ENCODE measurements at places on chromosomes 2 and 18.

DNA sequence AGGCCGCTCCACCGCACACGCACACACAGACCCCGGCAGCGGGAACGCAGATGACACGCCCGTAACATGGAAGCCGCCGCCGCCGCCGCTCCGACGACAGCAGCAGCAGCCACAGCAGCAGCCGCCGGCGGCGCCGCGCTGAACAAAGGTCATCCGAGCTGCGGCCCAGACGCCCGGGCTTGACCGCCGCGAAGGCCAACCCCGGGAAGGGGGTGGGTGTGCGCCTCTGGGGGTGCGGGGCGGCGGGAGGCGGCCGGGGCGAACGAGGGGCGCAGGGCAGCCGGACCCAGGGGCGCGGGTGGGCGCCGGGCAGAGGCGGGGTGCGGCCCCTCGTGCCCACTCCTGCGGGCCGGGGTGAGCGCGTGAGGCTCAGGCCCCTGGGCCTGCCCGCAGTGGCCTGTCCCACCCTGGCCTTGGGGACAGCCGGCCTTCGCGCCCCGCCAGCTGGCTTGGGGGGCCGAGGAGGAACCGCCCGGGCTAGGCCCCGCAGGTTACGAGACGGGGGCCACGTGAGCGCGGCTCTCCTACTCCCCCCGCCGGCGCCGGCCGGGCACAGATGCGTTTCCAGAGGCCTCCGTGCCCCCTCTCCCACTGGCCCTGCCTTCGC is 1.0 kb upstream of the ZNF532 start:
- no peak for DNase-seq

GRCh38 chr18:30682672-30683071 is 359.9 kb downstream of the DSC3 start:
- no peak for DNase-seq

- peak; percentile 54 for DNase-seq
Observed at GRCh38 chr2:70767079-70767698, 811 bp downstream of the ADD2 start.

DNA sequence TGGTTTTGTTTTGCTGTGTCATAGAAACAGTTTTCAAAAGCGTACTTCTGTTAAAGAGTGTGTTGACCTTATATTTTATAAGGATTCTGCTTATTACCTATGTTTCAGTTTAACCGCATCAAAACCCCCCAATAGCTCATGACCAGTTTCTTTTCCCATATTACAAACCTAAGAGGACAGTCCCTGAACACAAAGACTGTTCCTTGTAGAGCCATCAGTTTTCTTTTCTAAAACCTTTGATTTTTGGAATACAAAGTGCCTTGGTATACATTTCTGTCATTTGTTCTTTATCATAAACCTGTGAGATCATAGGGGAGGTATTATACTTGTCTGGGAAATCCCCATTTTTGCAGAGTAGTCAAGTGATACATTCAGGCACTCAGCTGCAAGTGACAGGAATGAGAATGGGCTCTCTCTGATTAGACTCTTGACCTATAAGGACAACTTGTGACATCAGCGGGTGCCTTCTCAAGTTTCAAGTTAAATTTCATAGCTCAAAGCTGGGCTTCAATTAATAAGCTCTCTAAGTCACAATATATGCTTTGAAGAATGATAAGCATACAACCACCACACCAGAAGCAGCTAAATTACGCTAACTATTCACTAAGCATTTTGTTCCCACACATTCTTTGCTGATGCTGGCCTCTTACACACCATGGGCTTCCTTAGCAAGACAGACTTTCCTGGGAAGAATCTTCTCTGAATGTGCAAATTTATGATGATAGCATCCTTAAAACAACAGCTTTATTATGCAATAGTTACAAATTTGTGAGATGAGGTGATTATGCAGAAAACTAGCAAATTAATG is 97.5 kb upstream of the CD302 start:
- DNase-seq, result no peak

DNA sequence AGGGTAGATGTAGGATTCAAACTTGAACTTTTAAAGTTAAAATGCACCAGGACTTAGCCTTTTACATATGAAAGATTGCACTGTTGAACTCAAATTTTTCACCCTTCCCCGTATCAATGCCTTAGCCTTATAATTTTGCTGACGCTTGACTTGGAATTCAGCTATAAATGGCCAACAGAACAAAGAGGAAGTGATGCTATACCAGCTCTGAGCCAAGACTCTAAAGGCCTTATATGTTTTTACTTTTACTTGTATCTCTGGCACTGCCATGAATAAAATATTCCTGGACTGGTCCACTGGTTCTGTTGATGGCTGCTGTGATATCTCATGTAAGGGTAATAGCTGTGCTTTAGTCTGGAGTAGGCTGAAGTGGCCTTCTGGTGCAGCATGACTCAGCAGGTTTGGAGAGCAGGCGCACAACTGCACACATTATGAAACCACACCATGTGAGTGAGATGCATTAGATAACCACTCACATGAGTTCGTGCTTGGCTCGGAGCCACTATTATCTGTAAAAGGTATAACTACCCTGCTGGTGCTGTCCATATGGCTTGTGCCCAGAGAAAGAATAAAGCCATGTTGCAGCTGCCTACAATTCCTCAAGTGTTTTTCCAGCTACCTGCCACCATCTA is 8.4 kb upstream of the IER3IP1 start:
- DNase-seq, result no peak

- no peak for DNase-seq
Observed at GRCh38 chr2:74017223-74017622, 32.5 kb downstream of the TET3 start.

- DNase-seq, result no peak
Observed at GRCh38 chr2:239551206-239551605, 150.4 kb upstream of the HDAC4 start.

DNA sequence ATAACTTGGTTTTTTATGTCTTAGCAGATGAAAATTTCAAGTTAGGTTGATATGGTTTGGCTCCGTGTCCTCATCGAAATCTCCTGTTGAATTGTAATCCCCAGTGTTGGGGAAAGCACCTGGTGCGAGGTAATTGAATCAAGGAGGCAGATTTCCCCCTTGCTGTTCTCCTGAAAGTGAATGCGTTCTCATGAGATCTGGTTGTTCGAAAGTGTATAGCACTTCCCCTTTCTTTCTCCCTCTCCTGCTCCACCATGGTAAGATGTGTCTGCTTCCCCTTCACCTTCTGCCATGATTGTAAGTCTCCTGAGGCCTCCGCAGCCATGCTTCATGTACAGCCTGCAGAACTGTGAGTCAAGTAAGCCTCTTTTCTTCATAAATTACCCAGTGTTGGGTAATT is 242.1 kb upstream of the TNP1 start:
- DNase-seq, result no peak

DNA sequence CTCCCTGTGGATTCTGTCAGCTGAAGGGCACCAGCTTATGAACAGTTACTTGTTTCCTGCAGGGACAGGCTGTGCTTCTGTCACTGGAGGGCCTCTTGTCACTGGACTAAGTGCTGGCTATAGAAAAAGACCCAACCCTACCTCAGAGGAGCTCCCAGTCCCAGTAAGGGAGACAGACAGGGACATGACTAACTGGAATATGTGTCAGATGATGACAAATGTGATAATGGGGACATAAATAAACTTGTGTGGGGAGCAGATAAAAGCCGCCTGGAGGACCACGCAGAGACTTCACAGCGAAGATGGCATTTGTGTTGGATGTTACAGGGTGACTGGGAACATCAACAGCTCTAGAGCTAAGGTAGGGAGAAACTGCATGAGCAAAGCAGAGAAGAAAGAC is 95.0 kb downstream of the MAPRE2 start:
- DNase-seq, result no peak

DNA sequence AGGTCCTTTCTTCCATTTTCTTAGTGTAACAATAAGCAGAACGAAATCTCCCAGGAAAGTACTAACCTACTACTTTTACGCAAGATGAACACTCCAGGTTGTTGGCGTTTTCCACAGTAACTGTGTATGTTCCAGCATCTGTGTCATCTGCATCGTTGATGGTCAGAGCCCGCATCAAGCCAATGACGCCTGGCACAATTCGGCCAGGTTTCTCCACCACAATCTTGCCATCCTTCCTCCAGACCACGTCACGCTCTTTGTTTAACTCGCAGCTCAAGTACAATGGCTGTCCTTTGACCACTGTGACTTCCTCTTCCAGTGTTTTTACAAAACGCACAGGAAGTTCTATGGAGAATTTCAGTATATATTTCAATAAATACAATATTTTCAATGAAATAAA is 155.6 kb downstream of the PLEKHA3 start:
- no peak for DNase-seq

- DNase-seq, result no peak
Observed at GRCh38 chr2:151904021-151904420, 75.8 kb upstream of the ARL5A start.

- no peak for DNase-seq
Observed at GRCh38 chr18:61541673-61542072, 208.4 kb downstream of the CDH20 start.

DNA sequence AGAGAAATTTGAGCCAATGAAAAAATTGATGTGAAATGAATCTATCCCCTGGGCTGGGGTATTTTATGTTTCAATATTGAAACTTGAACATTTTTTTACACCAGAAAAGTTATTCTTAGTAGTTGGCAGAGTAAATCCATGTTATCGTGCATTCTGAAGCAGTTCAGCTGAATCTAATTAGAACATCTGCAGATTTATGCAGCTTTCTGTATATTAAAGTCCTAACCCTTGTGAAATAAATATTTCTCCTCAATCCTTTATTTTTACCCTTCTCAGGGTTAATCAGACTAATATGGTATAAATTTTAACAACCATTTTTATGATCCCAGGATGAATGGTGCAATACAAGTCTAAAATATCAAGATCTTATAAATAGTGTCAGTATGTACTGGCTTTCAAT is 69.5 kb downstream of the CDH20 start:
- no peak for DNase-seq

DNA sequence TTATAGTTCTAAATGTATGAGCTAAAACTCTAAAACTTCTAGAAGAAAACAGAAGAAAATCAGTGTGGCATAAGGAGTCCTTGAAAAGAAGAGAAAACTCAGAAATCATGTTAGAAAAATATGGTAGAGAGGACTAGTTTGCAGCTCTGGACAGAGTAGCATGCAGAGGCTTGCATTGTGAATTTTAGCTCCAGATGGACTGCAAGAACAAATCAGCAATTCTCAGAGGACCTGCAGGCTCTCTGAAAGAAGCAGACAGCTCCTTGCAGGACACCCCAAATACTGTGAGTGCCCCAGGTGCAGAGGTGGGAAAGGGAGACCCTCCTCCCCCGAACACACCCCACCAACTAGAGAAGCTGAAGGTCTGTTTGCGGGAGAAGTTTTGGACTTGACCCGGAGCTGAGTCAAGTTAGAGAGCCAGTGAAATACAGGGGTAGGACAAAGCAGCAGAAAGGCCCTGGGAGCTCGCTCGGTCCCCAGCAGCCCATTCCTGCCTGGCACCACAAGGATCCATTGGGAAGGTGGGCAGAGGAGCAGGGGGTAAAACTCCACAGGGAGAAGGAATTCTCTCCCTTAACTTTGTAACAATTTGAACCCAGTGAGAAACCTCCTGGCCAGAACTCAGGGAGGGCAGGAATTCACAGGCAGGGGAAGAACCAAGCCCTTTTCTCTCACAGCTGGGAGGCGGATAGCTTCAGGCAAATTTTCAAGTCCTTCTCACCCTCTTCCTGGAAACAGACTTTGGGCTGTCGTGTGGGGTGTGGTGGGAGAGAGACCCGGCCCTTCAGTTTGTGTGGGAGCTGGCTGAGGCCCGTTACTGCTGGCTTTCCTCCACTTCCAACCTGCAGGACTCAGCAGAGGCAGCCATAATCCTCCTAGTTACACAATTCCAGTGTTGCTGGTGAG is 216.2 kb upstream of the SLC35G4 start:
- no peak for DNase-seq

DNA sequence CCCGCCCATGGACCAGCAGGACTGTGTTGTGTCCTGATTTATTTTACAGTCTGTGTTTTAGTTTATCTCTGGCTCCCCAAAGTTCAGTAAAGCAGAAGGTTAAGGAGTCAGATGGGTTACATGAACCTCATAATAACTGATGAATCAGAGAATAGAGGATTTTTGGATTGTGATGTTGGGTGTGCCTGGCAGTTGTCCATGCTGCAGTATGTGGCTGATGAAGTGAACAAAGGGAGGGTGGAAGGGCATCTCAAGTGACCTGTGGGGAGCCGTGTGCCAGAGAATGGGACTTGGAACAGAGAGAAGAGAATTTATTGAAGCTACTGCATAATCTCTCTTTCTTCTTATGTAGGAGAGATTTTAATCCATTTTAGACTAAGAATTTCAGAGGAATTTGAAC is 145.5 kb downstream of the MAP4K4 start:
- DNase-seq, result no peak

DNA sequence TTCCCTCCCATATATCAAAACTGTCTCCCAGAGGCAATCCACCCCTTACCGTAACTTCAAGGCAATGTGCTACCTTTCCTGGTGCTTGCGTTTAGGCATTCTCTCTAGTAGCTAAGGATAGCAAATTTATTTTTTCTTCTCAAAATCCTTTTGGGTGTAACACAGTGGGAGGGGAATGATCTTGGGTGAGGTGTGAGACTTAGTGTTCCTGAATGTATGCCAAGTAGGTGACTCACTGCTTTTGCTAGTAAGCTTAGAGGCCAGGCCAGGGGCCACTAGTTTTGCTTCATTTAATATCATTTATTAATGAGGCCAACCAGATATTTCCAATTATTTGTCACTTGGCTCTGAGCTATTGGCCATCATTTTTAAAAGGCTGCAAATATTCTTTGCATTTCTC is 135.5 kb downstream of the NAPG start:
- no peak for DNase-seq

DNA sequence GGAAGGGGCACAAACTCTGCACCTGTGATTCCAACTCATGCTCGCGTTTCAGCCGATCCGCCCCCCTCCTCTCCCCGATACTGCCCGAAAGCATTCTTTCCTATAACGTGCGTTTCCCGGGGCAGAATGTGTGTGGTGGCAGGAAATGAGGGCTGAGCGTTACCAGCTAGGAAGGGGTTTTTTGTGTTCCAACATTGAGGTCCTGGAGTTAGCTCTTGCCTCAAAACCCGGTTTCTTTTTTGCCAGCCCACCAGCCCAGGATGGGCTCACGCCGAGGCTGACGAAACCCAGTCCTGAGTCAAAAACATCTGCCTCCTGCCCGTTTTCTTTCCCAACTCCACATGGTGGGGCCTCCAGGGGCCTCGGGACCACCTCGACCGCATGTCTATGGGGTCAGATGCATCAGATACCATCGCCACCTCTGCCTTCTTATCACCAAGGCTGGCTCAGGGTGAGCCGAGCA is 113.7 kb upstream of the COPS8 start:
- DNase-seq, result no peak

All from DMS79 treated with DMSO at 0.1 percent for 48 hours (cell line).